Naive thymus-derived CD4-positive, alpha-beta T cell (primary cell): ENCODE measurements at places on chromosomes 11 and 22. TPM values are rescaled to one million over a fixed set of nuclear protein-coding genes. Genes with fewer than 3 reads are reported as not detected.

MPEG1 gene
- not detected in 2 replicates for total RNA-seq

- H3K27me3 ChIP-seq, result no peaks in the 10 kb centered on the region
- H3K27ac ChIP-seq, result no peak overlapping the region
- no peak overlapping the region for H3K4me3 ChIP-seq
- H3K4me1 ChIP-seq, result no peaks in the 10 kb centered on the region
These were observed 15.4 kb upstream of the LINC01488 start for GRCh38 chr11:69466039-69466438.

GRCh38 chr11:59284773-59285129 is 72.0 kb upstream of the MPEG1 start:
- no peaks in the 10 kb centered on the region for H3K27me3 ChIP-seq
- no peaks in the 10 kb centered on the region for H3K36me3 ChIP-seq
- H3K27ac ChIP-seq, result no peak overlapping the region
- no peak for DNase-seq

DNA sequence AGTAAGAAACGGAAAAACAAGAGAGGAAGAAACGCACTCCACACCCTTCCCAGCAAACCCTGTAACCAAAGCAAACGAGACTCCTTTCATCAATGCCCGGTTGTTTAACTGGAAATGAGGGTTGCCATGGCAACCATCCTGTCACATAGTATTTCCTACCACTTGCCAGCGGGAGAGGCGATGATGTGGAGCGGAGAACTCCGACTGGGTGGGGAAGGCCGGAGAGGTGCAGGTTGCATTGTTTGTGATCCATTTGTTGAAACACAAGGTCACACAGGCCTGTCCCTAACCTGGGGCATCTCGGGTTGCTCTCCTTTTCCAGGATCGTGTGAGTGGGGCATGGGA is 609.9 kb downstream of the BUD13 start:
- no peaks in the 10 kb centered on the region for H3K4me1 ChIP-seq
- H3K27me3 ChIP-seq, result no peaks in the 10 kb centered on the region
- H3K27ac ChIP-seq, result no peak overlapping the region
- DNase-seq, result no peak
- H3K36me3 ChIP-seq, result no peaks in the 10 kb centered on the region
- no peak overlapping the region for H3K4me3 ChIP-seq

- H3K27me3 ChIP-seq, result no peaks in the 10 kb centered on the region
- no peak overlapping the region for H3K4me3 ChIP-seq
- H3K4me1 ChIP-seq, result no peaks in the 10 kb centered on the region
- peaks cover 32% of the 10 kb centered on the region for H3K36me3 ChIP-seq
- H3K27ac ChIP-seq, result no peak overlapping the region
- no peak for DNase-seq
These were observed 12.7 kb upstream of the CNTF start for GRCh38 chr11:58609723-58610122.

GRCh38 chr11:70112017-70112434 is 33.9 kb downstream of the ANO1 start:
- H3K27ac ChIP-seq, result no peak overlapping the region
- no peaks in the 10 kb centered on the region for H3K36me3 ChIP-seq
- no peak for DNase-seq
- no peaks in the 10 kb centered on the region for H3K4me1 ChIP-seq
- H3K27me3 ChIP-seq, result no peaks in the 10 kb centered on the region
- H3K4me3 ChIP-seq, result no peak overlapping the region
